ENCODE measurements at places on chromosomes 16 and 17.

DNA sequence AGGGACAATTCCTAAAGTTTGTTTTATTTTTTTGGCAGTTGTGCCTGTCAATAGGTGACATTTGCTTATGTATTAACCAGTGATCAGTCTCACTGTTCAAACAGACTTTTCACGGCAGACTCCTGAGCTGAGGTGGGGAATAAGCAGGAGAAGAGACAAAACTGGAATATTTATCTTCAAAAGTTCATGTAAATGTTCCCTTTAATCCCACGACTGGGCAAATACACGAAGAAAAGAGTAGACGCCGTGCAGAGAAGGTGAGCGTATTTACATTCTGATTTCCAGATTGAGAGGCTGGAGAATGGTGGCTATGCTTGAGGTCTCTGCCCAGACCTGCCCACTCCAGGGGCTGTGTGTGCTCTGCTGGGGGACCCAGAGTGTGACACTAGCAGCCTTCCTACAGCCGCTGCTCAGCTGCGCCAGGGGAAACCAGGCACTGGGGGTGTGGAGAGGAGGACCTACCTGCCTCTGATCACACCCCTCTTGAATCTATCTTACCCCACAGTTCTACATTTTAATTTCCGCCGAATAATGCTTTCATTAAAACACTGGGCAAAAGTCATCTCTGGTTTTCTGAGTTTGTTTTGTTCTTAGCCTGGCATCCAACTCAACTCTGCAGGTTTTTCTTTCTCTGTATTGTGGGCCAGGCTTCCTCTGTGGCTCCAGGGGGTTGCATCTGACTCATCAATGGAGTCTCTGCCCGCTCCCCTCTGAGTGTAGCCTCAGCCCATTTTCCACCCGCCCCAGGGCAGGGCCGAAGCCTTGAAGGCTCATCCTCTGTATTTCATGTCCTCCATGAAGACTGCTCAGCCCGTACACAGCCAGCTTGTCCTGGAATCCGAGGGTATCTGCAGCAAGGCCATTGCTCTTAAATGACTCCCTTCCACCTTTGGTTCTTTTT is 237.1 kb downstream of the NTN1 start:
- DNase-seq, result no peak

DNA sequence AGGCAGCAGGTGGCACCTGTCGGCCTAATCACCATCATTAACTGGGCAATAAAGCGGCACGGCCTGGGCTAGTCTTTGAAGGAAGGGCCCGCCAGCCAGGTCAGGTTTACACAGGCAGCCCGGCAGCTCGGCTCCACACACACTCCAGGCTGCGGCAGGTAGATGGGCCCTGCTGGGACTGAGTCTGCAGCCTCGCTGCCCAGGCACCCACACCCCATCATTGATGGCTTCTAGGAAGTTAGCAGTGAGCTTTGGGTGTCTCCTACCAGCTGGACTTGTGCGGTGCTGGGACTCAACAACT is 6.8 kb upstream of the FOXN1 start:
- no peak for DNase-seq

- no peak for DNase-seq
These were observed 29.4 kb downstream of the GRB7 start for GRCh38 chr17:39767147-39767546.

- DNase-seq, result no peak
These were observed 516.6 kb upstream of the C16orf82 start for GRCh38 chr16:26550111-26550610.

DNA sequence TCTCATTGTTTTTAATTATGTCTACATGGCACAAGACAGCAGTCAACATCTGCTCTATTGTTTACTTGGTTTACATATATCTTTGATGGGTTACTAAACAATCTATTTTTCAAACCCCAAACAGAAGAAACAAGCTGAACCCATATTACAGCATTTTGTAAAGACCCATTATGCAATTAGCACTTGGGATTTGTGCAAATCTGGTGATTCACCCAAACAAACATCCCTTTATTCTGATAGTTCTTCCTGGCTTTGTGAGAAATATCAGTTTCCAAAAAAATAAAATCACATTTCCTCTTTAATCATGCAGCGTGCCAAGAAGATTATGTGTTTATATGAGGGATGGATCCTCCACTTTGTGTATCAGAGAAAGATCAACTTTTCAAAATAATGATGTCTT is 16.8 kb upstream of the RBFOX1 start:
- no peak for DNase-seq
